ENCODE measurements at places on chromosomes 4 and X.

GRCh38 chrX:112759512-112759911 lies 79.8 kb upstream of the LHFPL1 start:
- no peak for DNase-seq

DNA sequence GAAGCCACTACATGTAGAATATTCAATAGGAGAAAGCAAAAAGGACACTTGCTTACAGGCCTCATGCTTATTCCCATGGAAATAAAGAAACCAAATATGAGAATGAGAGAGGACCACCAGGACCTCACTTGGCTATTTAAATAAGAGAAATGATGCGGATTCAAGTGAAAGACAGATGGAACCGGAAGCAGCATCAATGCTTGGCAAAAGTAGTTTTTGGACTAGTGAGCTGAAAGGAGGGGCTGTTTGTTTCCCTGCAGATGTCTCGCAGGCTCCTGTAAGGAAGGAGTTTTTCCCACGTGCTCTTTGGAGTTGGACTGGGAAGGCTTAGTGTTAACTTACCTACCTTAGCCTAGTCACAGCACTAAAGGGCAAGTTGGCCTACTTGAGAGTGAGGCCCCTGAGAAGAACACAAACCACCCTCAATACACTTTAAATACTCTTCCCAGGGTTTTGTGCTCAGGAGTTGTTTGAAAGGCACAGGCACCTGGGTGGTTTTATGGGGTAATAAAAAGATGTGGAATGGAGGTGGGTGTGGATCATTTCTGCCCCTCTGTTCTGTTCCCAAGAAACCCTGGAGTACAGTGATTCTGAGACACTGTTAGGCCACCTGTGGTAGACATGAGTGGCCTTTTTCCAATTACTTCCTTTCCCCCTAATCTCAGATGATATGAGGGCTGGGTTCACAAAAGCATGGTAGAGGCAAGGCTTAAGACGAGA lies 113.3 kb upstream of the C1GALT1C1 start:
- no peak for DNase-seq

DNA sequence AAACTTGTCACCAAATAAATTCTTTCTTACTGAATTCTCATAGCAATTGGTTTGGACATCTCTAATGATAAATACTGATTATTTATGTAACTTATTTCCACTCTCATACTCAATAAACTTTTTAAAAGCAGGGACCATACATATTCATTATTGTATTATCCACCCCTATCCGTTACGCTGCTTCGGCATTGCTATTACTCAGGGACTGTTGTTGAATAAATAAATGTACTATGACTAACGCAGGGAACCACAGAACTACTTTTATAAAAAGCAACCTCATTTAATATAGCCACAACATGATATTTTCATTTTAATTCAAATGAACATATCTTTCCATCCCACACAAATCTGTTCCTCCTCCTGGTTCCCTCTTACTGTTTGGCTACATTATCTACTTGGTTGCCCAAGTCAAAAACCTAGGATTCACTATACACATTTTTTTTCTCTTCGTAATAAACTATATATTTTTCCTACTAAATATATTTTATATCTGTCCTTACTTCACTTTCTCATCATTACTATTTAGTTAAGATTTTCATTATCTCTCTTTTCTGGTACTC lies 14.9 kb upstream of the ANKRD50 start:
- no peak for DNase-seq

- no peak for DNase-seq
Observed at GRCh38 chr4:165326831-165327210, 648 bp upstream of the MSMO1 start.

DNA sequence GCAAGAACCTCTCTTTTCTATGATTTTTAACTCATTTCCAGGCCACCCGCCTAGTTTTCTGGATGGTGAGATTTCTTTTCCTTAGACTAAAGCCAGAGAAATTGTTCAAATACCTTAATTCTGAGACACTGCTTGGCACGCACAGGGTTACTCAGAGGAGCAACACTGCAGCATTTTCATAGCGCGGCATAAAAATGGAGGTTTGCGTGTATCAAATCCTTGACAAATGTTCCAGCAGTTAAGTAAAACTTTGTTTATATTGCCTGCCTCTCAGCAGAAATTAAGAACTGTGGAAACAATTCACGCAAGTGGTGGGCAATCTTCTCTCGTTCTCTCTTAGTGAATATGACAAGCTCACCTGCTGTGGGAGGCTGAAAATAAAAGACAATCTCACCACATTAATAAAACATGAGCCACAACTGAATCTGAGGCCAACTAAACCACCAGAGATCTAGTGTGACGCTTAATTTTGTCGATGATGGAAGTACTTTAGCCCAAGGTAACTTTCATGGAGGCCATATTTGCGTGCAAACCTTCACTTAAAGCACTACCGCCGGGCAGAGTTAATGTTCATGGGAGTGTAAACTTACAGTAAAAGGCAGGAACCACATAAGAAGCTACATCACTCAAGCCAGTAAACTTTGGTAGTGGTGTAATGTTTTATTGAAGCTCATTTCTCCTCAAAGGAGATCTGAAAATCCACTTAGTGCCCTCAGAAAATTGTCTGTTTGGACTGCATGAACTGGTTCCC lies 894.8 kb upstream of the EPHA5 start:
- no peak for DNase-seq

DNA sequence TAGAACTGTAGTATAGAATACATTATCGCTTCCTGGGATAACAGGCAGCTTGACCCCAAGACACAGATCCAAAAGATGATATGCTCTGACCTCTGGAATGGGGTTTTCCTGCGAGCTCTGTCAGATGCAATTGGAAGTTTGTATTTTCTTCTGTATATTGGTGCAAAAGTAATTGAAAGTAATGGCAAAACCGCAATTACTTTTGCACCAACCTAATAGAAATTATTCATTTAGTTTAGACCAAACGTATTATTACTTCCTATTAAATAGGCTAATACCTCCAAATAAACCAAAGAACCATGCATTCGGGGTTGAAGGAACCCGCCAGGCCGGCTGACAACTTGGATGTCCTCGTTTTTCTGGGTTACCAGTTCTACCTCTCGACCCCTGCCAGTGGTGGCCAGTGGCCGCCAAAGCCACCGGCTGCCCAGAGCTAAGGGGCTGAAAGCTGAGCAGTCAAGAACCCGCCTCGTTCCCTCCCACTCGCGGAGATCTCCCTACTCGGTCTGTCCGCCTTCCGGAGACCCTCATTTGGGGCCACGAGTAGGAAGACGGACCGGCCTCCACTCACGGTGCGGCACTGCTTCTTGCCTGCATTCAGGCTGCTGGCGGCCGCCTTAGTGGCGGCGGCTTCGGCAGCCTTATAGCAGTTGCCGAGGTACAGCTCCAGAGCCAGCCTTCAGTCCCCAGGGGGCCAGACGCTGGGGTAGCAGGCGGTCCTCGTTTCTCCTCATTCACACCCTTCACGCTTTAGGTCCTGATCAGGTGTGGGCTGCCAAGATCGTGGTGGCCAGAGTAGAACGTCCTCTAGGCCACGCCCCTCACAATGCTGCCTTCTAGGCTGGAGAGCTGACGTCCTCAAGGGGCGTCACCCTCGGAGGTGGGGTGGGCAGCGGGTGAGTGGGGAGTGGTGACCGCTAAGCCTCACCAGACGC lies 121.9 kb downstream of the RBMX2 start:
- DNase-seq: no peak

- DNase-seq: no peak
Observed at GRCh38 chr4:34245276-34245675, 1999.0 kb downstream of the ARAP2 start.

- no peak for DNase-seq
Observed at GRCh38 chrX:22345884-22346283, 73.2 kb downstream of the CBLL2 start.

DNA sequence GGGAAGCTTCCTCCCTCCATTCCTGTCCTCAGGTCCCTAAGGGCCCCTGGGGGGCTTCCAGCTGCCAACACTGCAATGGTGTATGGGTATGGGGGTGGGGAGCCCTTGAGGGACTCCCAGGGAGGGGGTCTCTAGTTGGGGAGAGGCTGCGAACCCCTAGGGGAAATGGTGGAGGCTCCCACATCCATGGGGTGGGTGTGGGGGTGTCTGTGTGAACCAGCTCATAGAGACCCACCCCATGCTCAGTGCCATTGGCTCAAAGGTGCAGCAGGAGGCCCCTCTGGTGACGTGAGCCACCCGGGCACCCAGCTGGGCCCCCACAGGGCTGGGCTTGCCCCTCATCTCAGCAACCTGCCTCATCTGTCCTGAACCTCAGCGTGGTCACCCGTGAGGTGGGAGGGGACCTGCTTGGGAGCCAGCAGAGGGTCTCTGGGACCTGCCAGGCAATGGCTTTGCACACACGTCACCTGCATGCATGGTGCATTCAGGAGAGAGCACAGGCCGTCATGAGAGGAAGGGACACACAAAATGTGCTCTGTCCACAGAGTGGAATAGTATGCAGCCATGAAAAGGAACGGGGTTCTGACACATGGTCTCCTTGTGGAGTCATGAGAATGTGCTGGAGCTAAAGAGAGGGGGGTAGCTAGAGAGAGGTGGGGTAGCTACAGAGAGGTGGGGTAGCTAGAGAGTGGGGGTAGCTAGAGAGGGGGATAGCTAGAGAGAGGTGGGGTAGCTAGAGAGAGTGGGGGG lies 22.7 kb upstream of the PLCXD1 start:
- DNase-seq: no peak

DNA sequence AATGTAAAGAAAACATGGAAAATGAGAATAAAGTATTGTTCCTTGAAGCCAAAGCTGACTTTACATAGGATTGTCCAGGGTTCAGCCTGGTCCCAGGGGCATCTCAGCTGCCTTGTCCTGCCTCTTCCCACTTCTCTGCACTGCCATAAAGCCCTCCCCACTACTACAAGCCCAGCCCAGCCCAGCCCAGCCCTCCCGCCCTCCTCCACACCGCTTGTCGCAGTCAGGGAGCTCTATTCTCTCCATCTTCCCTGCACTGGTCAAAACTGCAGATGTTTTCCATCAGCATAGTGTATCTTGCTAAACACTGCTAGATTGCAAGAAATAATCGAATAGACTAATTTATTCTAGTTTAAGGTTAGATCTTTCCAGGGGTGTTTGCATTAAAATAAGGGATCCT lies 100.3 kb downstream of the TENM3 start:
- no peak for DNase-seq

DNA sequence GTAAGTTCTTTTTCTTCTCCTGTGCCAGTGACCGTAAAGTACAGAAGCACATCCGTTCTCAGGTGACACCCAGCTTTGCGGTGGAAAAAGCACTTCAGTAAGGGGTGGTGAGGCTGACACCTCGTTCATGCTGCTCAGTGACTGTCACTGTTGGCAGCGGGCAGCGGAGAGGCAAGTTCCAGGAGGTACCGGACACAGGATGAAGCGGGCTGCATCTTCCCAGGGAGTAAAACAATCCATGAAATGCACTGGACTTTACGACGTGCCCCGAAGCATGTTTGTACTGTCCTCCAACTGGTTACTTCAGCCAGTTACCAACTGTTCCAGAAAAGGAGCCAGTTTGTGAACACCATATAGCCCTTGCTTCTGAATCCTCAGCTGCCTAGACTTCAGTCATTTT lies 110.7 kb downstream of the ZNF827 start:
- no peak for DNase-seq

- no peak for DNase-seq
Observed at GRCh38 chrX:10015355-10015722, 48.2 kb downstream of the CLDN34 start.

DNA sequence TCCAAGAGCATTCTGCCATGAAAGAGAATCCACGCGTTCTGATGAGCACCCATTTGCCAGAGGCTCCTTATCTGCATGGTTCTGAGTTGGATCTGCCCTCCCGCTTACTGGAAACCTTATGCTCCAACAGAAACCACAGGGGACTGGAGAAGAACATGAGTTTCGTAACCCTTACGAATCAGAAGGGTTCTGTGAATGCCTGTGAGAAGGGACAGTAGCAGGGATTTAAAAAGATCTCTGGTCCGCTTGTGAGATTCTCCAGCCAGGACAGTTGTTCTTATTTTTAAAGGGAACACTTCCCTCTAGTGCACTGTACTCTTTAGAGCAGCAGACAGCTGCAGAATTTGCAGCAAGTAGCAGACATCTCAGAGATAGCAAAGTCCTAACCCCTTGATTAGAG lies 22.5 kb upstream of the CENPU start:
- DNase-seq: no peak

GRCh38 chr4:36290641-36291040 lies 9.2 kb downstream of the DTHD1 start:
- DNase-seq: no peak

- no peak for DNase-seq
Observed at GRCh38 chrX:24536551-24536950, 71.5 kb downstream of the PDK3 start.

DNA sequence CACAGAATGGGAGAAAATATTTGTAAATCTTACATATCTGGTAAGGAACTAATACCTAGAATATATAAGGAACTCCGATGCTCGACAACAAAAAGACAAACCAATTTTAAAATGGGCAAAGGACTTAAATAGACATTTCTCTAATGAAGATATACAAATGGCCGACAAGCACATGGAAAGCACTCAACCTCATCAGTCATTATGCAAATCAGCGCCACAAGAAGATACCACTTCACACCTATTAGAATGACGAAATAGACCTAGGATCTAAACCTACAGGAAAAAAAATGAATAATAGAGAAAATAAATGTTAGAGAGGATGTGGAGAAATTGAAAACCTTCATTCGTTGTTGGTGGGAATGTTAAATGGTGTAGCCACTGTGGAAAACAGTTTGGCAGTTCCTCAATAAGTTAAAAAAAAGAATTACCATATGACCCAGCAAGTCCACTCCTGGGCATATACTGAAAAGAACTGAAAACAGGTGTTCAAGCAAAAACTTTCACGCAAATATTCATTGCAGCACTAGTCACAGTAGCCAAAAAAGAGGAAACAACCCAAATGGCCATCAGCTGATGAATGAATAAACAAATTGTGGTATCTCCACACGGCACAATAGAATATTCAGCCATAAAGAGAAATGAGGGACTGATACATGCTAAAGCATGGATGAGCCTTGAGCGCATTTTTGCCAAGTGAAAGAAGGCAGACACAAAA lies 57.3 kb upstream of the WDR19 start:
- no peak for DNase-seq

GRCh38 chr4:158169931-158170690 lies 2.7 kb downstream of the GASK1B start:
- DNase-seq: no peak

DNA sequence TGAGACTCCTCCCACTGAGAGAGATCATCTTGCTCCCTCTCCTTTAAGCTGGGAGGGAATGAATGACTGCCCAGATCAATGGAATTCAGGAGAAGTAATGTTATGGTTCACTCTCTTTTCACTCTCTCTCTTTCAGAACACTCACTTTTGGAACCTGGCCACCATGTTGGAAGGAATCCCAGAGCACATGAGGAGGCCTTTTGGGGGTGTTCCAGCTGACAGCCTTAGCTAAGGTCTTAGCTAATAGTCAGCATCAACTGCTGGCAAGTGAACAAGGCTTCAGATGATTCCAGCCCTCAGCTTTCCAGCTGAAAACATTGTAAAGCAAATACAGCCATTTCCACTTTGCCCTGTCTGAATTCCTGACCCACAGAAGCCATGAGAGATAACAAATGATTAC lies 124.0 kb upstream of the CLNK start:
- no peak for DNase-seq

Measured in SIG-M5 (cell line).